ENCODE measurements at places on chromosomes 12 and 14. TPM values are rescaled to one million over a fixed set of nuclear protein-coding genes. Genes with fewer than 3 reads are reported as not detected.

DNA sequence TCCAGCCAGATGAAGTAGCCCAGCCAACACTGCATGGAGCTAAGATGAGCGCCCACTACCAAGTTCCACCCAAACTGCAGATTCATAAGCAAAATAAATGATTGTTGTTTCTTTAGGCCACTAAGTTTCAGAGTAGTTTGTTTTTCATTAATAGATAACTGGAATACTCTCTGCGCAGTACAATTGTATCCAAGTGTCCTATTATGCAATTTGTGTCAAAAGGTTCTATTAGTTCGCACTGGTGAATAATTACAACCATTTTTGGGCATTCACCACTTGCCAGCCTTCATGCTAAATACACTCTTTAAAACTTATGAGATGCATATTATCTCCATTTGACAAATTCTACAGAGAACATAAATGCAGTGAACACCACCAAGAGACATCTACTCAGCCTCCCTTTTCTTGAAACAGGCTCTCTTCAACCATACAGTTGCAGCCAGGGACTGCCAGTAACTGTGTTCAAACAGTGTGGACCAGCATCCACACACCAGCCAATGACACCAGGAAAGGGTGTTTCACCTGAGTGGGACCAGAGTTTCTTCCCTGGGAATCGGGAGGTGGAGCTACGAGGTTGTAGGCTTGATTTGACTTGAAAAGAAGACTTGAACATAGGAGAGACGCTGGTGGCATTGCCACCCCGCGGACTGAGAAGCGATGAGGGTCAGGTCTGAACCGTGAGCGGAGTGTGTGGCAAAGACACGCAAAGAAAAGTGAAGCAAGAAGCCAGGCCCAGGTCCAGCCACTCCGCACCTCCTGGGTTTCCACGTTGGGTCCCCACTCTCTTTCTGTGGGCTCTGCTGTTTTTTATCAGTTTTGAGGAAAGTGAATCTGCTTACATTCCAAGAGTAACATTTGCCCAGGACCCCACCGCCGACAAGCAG lies 53.0 kb upstream of the FZD10 start:
- H3K27ac ChIP-seq: no peak overlapping the region
- H3K36me3 ChIP-seq: no peaks in the 10 kb centered on the region
- H3K4me3 ChIP-seq: no peak overlapping the region
- peaks cover 30% of the 10 kb centered on the region for H3K27me3 ChIP-seq
- H3K4me1 ChIP-seq: peaks cover 2% of the 10 kb centered on the region

The SLC10A1 gene
- total RNA-seq: not detected

The PRB3 gene
- not detected for total RNA-seq

The DPY19L2 gene
- 26.6 TPM for total RNA-seq

The OAS1 gene
- 11.1 TPM for total RNA-seq

The PLA2G1B gene
- total RNA-seq: not detected

The OR6J1 gene
- not detected for total RNA-seq

- H3K4me1 ChIP-seq: no peaks in the 10 kb centered on the region
- H3K27ac ChIP-seq: no peak overlapping the region
- DNase-seq: no peak
- H3K36me3 ChIP-seq: no peaks in the 10 kb centered on the region
Measured at GRCh38 chr14:58846682-58847465, 209.1 kb downstream of the DACT1 start.

DNA sequence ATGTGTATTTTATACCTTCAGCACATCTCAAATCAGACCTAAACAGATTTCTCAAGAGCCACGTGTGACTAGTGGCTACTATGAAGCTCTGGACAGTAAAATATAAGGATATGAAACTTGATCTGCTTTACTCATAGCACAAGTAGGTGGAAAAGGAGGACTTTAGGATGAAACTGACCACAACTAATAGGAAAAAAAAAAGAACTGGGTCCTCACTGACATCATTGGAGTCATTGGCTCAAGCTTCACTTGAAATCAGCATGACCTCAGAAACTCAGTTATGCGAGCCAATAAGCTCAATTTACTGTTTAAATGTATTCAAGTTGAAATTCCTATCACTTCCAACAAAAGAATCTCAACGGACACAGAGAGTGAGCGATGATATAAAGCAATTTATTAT lies 34.1 kb upstream of the CIT start:
- H3K27me3 ChIP-seq: no peaks in the 10 kb centered on the region
- H3K36me3 ChIP-seq: no peaks in the 10 kb centered on the region
- no peak for DNase-seq
- no peak overlapping the region for H3K27ac ChIP-seq
- H3K4me3 ChIP-seq: no peak overlapping the region
- H3K4me1 ChIP-seq: no peaks in the 10 kb centered on the region

The RHOJ gene
- total RNA-seq: 28.5 TPM

The SLC4A8 gene
- total RNA-seq: 0.71 TPM

GRCh38 chr12:104956870-104957718 lies 996 bp downstream of the SLC41A2 start:
- H3K27ac ChIP-seq: peak overlapping the region; percentile 83
- H3K4me3 ChIP-seq: peak overlapping the region; percentile 84
- peaks cover 7% of the 10 kb centered on the region for H3K4me1 ChIP-seq
- H3K27me3 ChIP-seq: no peaks in the 10 kb centered on the region

DNA sequence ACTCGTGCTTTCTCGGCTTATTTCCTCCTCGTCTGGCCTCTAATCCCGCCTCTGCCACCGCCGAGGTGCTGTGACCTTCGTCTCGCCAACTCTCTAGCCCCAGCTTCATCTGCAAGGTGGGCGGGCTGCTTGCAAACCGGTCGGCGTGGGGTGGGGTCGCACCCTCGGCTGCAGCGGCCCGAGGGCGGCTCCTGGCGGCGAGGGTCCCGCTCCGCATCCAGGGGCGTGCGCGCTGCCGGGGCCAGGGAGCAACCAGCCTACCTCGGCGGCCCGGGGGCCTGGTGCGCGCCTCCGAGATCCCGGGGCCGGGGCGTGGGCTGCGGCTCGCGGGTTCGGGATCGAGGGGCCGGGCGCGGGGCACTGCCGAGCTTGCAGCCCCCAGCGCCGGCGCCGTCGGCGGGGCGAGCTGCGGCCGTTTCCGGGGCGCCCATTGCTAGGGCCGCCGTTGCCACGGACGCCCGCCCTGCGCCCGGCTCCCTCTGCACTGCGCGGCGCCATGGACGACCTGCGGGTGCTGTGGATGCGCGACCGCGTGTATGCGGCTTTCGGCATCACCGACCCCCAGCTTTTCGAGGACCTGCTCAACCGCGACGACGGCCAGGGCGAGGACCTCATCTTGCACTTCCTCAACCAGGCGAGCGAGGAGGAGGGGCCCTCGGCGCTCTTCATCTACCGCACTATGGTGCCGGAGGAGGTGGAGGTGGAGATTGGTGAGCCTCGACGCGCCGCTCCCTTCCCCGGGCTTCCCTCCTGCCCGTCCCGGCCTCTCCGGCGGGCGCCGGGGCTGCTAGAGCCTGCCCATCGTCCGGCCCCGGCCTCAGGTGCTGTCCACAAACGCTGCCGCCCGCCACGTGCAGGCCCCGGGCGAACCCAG lies at the start of gene DNAH10:
TSS of gene DNAH10 (plus strand) at position 461 of the 874 bp plus-strand sequence. CDS start at position 497, 36 bp downstream.
- DNase-seq: peak; percentile 56
- H3K36me3 ChIP-seq: peaks cover 11% of the 10 kb centered on the region
- peaks cover 57% of the 10 kb centered on the region for H3K27me3 ChIP-seq
- no peak within 1 kb of the TSS for H3K4me3 ChIP-seq
- no peaks in the 10 kb centered on the region for H3K4me1 ChIP-seq

DNA sequence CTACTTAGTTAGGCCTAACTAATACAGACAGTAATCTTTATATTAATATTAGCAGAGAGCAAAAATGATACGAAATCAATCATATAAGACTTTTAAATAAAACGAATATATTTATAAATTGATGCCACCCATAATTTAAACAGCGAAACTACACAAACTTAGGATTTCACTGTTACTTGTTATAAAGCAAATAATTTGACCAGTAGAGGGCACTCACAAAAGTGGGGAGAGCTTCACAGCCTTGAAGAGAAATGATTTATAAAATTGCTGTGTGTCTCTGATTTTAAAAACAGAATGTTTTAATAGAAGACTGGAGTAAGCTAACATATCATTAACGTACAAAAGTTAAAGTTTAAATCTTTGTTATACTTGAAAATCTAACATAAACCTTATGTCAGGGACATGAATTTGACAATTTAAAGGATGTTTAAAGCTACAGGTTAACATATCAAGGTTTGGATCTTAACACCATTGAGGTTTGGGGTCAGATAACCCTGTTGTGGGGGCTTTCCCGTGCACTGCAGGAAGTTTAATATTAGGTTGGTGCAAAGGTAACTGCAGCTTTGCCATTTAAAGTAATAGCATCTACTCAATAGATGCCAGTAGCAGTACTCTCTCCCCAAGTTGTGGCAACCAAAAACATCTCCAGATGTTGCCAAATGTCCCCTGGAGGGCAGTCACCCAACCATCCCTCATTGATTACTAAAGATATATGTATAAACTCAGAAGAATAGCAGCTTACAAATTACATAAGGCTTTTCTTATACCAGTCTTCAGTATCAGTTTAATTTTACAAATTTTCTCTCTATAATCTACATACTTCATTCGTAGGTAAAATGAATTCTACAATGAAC lies 9.3 kb downstream of the KRAS start:
- H3K36me3 ChIP-seq: peaks cover 5% of the 10 kb centered on the region
- H3K27me3 ChIP-seq: no peaks in the 10 kb centered on the region
- peaks cover 20% of the 10 kb centered on the region for H3K4me1 ChIP-seq
- H3K4me3 ChIP-seq: no peak overlapping the region

DNA sequence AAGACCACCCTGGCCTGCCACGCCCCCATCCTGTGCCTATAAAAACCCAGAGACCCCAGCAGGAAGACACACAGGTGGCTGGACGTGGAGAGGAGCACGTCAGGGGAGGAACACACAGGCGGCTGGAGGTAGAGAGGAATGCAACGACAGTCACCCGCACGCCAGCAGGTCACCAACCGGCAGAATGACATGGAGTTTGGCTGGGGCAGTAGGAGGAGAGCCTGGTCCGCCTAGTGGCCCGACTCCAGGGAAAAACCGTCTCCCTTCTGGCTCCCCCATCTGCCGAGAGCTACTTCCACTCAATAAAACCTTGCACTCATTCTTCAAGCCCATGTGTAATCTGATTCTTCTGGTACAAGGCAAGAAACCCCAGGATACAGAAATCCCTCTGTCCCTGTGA lies 62.7 kb upstream of the KCNH3 start:
- no peak overlapping the region for H3K4me3 ChIP-seq
- H3K27ac ChIP-seq: no peak overlapping the region
- H3K36me3 ChIP-seq: no peaks in the 10 kb centered on the region
- no peaks in the 10 kb centered on the region for H3K4me1 ChIP-seq

Measured in sigmoid colon (tissue), 7 donors.